ENCODE measurements at places on chromosomes 4 and X.

- no peak for DNase-seq
These were observed 22.5 kb downstream of the PNMA6E start for GRCh38 chrX:153378607-153379006.

DNA sequence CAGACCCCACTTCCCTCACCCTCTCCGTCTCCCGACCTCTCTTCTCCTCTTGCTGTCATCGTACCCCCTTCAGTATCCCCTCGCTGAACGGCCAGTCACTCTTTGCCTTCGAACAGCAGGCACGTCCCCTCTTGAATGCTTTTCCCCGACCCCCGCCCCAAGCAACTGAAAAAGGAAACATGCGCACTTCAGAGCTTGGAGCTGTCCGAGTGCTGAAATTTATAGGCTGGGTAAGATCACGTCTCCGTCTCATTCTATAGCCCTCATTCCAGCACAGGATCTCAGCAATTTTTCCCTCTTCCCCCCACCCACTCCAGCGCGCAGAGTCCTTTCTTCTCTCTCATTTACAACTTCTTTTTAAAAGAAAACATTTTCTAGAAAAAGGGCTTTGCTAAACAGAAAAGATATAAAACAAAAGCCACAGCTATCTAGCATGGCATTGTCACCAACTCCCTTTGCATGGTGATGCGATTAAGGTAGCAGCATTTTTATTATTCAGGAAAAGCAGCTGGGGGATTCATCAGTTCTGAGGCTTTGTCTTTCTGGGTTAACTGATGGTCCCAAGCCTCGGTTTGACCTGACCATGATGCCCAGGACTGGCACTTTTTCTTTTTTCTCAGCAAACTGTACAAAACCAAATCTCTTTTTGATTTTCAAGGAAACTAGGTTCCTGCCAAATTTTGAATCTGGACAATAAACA lies at the start of gene GLRA2:
GLRA2 (plus strand) TSS at position 247 of the 700 bp plus-strand sequence. CDS start 522 bp downstream, outside the sequence.
- DNase-seq, result no peak

- no peak for DNase-seq
These were observed 90.8 kb downstream of the PSAPL1 start for GRCh38 chr4:7343950-7344349.

DNA sequence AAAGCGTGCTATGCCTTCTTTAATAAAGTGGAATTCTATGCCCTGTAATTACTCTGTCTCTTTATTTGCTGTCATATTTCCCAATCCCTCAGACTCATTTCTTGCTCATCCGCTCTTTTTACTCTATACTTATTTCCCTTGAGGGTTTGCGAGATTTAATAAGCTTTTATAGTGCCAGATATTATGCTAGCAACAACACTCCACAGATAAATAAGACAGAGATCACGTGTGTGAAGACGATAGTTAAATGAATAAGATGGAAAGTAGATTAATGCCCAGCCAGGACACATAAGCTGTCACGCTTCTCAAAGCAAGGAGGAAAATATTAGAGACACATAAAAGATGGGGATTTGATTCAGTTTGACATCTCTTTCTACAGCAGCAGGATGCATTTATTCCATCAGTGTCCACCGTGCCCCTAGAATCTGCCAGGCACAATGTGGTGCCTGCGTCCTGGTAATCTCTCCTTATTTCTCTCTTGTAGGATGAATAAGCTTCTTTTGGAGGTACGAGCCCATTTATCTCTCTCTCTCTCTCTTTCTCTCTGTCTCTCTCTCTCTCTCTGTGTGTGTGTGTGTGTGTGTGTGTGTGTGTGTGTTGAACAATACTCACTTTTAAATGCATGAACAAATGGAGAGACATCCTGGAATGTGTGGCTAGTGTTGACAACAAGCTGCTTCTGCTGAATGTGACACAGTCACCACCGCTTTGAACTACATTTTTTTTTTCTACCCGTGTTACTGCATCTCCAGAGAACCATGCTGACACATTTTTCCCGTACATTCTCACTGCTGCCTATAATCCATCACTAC lies 48.2 kb downstream of the TMEM156 start:
- no peak for DNase-seq

- DNase-seq, result peak; percentile 15
These were observed 512 bp upstream of the TMEM131L start for GRCh38 chr4:153465615-153466080.

DNA sequence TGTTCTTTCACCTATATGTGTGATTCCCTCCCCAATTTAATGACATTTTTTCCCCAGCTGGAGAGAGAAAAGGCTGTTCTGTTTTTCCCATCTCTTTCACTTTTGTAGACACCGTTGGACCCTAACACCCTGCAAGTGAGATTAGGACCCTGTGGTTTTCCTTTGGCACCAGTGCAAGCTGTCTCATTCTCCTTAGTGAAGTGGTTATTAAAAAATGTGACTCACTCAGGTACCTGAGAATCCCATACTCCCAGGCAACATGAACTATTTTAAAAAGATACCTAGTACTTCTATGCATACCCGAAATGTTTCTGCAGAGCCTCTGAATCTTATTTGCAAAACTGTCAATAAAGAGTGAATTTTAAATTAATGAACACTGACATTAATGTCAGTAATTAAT lies 175.7 kb upstream of the TBC1D9 start:
- DNase-seq, result no peak

DNA sequence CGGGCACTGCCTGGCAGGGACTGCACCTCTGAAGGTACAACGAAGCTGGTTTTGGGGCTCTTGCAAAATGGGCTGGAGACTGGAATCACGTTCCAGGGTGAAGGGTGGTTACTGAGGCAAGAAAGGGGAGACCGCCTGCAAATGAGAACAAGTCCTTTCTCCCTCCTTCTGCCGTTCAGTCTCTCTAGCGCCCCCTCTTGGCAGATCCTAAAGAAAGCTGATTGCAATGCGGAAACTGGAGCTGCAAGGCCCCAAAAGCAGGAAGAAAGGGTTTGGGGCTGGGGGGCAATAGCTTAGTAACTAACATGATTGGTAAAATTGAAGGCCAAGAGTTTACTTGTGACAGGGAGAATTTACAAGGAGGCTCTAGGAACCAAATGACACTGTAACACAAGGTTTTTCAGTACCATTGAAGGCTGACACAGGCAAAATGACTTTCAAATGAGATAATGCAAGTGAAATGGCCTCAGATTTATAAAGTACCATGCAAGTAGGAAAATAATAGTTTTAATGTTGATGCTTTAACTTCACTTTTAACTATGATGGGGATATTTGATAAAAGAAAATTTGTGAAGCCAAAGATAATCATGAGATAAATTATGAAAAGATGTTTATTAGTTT lies 222.7 kb upstream of the HAND2 start:
- no peak for DNase-seq

DNA sequence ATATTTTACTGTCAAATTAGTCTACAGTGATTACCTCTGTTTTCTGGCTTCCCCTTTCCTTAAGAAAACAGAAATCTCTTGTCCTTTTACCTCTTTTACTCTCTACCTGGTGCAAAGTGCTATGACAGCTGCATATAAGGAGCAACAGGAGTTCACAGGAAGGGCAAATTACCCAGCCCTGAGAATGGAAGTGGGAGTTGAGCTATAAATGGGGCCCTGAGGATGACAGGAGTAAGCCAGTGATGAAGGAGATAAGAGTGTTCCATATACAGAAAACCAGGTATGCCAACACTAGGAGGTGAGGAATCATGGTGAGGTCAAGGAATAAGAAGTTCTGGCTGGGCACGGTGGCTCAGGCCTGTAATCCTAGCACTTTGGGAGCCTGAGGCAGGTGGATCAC lies 4.5 kb upstream of the HSD17B13 start:
- DNase-seq, result no peak

DNA sequence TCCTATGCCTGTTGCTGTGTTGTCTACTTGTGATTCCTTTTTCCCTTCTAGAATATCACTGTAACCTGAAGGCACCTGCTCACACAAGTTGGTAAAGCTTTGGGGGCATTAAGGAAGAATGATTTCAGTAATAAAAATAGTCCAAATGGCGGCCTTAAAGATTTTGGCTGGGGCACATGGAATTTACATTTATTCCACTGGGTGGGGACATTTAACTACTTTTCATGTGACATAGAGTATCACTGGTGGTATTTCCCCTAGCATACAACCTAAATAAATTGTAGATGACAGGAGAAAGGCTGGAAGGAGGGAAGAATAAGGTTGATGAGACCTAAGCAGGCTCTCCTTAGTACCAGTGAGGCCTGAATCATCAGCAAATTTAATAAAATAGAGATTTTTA lies 121.8 kb upstream of the EDA2R start:
- no peak for DNase-seq

- no peak for DNase-seq
These were observed 66.6 kb downstream of the BANK1 start for GRCh38 chr4:101857176-101857575.

- DNase-seq, result no peak
These were observed 141.0 kb downstream of the MTNR1A start for GRCh38 chr4:186414390-186414789.

DNA sequence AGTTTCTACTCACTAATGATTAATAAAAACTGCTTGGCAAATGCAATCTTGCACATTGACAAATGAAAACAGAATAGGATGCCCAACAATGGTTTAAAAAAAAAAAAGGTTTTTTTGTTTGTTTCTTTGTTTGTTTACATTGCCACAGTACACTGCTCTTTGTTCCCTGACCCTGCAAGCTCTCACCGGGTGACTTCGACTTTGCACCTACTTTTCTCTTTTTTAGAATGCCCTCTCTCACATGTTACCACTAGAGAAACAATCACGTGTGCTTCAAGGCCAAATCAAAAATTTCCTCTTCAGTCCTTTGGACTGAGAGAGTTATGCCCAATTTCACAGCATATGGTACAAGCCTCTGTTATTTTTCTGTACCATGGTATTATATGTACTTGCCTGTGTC lies 101.5 kb downstream of the DMD start:
- DNase-seq, result no peak

DNA sequence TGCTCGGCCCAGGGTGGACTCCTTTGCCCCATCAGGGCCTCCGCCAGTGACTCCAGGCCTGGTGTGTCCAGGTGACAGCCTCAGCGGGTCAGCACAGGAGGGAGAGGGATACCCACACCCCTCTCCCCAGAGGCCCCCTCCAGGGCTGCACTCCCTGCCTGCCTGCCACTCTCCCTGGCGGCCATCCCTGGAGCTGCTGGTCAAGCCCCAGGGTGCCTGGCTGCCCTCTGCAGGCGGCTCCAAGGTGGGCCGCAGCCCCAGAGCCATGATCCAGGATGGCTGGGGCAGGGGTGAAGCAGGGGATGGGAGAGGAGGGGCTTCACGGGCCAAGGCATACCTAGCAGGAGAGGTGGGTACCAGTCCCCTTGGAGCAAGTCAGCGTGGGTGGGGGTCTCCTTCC lies 3.8 kb downstream of the FGFRL1 start:
- no peak for DNase-seq

DNA sequence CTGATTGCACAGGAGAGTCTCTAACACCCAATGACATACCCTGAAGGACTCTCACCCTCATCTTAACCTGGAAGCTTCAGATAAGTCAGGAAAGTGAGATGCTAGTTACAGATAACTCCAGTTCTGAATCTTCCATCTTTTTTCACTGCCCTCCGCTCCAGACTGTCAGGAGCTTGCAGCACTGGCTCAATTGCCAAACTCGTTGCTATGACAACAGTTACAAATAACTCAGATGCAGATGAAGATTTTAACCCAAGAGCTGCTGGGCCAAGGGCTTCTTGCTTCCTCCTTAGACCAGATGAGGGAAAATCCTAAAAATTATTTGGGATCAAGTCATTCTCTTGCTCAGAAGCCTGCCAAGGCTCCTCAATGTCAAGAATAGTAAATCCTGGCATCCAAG lies 109.1 kb upstream of the HUWE1 start:
- no peak for DNase-seq

DNA sequence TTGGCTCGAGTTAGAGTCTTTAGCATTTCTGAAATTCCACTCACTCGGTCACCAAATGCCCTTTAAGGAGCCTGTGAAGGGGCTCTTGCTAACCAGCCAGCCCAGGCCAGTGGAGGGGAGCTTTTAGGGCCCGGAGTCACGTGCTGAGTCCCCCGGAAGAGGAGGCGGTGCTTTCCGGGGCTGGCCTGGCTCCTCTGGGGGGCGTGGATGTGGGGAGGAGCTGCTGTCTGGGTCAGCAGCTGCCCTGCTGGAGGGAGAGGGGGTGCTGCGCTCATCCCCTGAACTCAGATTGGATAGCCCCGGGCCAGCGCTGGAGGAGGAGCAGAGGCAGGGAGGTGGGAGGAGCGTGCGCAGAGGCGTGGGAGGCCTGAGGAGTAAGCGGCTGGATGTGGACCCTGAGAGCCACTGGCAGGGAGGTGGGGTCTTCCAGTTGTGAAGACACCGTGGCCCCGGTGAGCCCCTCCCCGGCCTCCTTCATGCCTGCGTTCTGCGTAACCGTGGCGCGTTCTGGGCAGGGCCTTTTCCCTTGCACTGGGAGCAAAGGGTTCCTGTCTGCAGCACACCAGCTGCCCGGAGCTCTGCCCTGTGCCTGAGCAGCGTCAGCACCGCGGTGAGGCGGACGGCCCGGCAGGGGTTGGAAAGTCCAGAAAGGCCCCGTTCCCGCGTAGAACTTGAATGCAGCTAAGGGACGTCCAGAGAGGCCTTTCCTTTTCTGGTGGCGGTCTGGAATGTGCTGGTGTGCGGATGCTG lies 19.7 kb downstream of the MAEA start:
- peak; percentile 52 for DNase-seq

DNA sequence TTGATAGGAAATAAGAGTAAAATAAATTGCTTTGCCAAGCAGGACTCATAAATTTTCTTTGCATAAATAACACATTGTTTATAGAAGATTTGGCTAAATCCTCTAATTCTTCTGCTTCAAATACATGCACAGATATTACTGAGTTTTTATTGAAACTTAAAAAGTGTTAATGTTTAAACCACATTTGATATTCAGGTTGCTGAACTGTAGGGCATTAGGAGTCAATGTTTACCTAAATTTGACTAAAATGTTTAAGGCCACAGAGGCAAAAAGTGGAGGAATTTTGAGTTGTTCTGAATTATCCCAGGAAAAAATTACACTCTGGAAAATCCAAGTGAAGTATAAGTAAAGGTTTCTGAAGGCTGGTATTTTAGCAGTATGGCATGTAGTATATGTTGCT lies 78.7 kb downstream of the FIP1L1 start:
- DNase-seq, result no peak

DNA sequence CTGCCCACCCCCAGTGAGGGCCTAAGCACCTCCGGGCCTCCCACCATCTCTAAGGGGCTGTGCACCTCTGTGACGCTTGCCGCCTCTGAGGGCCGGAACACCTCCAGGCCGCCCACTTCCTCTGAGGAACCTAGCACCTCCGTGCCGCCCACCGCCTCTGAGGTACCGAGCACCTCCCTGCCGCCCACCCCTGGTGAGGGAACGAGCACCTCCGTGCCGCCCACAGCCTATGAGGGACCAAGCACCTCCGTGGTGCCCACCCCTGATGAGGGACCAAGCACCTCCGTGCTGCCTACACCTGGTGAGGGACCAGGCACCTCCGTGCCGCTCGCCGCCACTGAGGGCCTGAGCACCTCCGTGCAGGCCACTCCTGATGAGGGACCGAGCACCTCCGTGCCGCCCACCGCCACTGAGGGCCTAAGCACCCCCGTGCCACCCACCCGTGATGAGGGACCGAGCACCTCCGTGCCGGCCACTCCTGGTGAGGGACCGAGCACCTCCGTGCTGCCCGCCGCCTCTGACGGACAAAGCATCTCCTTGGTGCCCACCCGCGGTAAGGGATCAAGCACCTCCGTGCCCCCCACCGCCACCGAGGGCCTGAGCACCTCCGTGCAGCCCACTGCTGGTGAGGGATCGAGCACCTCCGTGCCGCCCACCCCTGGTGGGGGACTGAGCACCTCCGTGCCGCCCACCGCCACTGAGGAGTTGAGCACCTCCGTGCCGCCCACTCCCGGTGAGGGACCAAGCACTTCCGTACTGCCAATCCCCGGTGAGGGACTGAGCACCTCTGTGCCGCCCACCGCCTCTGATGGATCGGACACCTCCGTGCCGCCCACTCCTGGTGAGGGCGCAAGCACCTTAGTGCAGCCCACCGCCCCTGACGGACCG lies 977 bp downstream of the MAGEE1 start:
- DNase-seq, result peak; percentile 41

Measured in effector CD8-positive, alpha-beta T cell (primary cell).